Activated CD4-positive, alpha-beta T cell treated with anti-CD3 and anti-CD28 coated beads for 4 hours (primary cell): ENCODE measurements at places on chromosomes 16 and 17.

GRCh38 chr16:57892447-57893096 lies 78.4 kb downstream of the CNGB1 start:
- no peak for DNase-seq

GRCh38 chr17:50627782-50628601 lies 6.7 kb upstream of the ABCC3 start:
- DNase-seq = no peak

DNA sequence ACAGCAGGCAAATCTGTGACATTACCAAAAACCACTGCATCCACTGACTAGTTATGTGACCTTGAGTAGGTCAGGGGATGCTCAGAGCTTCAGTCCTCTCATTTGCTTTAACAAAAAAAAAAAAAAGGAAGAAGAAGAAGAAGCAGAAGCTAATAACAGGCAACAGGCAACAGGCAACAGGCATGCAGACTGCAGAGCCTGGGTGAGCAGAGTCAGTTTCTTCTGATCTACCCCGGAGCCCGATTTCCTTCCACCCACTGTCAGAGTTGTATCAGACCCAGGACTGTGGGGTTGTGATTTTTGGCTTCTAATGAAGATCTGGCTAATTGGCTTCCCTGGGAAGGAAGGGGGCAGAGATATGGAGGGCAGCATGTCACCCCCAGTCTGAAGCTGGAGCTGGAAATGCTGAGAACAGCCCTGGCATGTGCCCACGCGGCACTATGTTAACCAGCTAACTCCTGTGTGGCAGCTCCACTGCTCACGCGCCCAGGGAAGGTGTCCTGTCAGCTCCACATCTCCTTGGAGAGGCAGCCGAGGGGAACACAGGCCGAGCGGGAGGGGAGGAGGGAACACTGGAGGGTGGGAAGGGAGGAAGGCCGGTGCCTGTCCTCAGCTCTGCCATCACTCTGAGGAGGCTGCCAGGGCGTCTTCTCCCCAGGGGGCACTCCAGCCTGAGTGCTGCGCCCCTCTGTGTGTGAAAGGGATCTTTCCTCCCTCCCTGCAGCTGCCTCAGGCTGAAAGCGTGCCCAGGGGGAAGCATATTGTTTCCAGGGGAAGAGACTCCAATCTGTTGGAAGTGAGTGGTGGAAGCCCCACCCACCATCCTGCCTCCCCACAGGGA lies 17.6 kb downstream of the SRCIN1 start:
- no peak for DNase-seq

DNA sequence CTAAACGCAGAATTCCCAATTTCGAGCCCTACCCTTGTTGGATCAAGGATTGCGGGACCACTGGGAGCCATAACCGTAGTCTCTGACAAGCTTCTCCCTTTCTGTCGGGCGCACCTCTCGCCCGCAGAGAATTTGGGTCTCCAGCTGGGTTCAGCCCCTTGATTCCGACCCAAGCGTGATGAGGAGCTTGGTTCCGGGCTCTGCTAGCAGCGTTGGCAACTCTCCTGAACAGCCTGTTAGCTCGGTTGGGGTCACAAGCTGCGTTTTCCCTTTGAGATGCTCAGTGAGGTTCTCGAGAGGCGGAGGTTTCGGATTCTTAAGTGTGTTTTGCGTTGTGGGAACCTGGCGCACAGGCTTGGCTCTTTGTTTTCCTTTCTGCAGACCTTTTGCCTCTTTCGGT lies 655 bp downstream of the ATXN1L start:
- no peak for DNase-seq

DNA sequence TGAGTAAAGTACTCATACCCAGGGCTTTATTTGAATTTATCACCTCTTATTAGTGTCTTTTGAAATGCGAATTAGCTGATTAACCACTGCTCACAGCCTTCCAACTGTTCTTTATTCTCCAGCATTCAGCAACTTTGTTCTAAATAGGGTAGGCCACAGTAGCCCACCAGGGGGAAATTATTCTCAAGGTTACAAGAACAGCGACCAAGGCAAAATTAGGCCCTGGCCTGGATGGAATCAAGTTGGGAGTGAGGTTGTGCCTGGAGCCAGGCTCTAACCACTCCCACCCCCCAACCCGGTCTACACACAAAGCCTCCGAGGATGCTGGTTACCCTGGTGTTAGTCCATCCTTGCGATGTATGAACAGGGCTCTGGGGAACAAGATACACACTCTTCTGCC lies 245.5 kb downstream of the STX8 start:
- no peak for DNase-seq

DNA sequence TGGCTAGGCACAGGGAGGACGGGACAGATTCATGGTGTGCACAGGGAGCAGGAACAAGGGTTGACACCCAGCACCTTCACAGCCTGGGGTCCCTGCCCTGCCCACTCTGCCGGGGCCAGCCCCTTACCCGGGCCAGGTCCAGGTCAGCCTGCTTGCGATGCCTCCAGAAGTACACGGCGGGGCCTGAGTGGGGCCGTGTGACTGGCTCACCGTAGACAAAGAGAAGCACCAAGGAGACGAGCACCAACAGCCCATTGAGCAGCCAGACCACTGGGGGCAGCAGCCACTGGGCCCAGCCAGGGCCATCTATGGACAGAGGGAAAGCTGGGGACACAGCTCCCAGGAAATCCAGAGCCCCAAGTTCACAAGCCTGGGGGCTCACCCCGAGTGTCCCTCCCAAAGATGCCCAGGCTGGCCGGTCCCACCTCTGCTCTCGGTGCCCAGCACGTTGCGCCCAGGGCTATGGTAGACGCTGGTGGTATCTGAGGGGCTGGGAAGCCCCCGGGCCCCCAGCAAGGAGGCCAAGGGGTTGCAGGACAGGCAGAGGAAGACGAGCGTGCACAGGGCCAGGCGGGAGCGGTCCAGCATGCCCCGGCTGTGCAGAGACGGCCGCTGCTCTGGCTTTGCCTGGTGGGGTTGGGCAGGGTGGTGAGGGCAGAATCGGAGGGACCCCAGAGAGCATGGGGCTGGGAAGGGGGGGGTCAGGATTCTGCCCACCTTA lies 19.8 kb downstream of the SREBF1 start:
- no peak for DNase-seq
